ENCODE measurements at places on chromosomes 4 and X.

DNA sequence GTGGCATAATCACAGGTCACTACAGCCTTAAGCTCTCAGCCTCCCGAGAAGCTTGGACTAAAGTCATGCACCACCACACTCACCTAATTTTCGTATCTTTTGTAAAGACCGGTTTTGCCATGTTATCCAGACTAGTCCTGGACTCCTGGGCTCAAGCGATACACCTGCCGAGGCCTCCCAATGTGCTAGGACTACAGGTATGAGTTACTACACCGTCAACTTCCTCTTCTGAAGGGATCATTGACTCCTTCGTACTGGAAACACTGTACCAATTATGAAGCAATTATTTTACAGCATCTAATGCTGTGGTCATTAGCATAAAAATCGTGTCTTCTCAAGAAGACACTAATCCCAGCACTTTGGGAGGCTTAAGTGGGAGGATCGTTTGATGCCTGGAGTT lies 35.2 kb downstream of the PDS5A start:
- DNase-seq, result no peak

DNA sequence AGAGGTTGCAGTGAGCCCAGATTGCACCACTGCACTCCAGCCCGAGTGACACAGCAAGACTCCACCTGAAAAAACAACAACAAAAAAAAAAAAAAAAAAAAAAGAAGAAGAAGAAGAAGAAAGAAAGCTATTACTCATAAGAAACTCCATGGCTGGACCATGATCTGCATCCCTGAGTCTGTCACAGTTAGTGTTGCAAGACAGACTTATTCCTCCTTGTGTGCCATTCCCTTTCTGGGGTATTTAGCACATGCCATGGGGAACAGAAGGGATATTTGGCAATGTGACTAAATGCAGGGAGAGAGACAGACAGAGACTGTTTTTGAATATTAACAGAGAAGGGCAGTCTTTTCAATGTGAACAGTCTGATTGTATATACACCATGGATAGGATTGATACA lies 16.7 kb upstream of the PDS5A start:
- no peak for DNase-seq

DNA sequence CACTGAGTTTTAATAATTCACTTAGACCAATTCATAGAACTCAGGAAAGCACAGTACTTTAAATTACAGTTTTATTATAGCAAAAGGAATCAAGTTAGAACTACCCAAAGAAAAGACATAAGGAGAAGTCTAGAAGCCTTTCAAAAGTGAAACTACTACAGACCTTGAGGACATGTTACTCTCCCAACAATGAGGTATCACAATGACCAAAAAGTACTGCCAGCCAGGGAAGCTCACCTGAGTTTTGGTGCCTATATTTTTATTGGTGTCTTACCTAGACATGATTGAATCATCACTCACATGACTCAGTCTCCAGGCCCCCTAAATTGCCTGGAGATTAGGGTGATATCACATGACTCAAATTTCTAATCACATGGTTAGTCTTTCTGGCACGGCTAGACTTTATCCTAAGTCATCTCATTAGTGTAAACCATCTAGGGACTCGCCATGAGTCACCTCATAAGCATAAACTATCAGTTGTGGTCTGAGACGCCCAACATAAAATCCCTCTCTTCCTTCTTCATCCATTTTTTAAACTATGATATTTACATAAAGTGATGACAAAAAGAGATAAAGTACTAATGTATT lies 372.3 kb downstream of the TMA16 start:
- DNase-seq, result no peak

DNA sequence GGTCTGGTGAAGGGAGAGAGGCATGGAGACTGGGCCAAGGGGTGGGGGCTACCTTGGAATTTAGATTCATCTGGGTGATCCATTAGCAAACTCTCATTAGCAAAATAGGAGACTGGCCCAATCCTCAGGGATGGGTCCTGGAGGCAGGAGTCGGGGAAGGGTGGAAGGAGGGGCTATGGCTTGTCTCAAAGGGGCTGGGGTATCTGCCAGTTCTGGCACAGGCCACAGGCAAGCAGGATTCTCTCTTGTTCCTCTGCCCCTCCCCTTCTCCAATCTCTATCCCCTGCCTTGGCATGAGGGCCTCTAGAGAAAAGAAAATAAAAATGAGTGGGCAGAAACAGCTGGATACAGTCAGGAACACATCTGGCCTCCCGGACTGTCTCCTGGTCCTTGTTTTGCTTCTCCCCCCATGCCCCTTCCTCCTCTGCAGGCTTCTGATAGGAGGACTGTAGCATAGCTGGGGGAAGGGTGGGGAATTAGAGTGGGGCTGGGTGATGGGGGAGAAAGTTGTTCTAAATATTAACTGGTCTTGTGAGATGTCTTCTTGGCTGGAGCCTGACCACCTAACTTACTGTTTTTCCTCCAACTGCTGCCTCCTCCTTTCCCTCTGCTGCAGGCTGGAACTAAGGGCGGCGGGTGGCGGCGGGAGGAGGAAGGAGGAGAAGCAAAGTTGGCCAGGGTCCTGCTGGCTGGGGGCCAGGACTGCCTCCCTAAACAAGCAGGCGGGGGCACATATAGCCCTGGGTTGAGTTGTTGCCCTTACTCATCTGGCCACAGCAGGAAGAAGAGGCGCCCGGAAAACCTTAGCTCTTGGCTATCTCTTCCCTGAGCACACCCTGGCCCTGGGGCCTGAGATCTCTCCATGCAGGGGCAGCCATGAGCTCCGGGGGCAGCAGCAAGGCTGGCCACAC lies 53.3 kb upstream of the LAS1L start:
- DNase-seq, result no peak

DNA sequence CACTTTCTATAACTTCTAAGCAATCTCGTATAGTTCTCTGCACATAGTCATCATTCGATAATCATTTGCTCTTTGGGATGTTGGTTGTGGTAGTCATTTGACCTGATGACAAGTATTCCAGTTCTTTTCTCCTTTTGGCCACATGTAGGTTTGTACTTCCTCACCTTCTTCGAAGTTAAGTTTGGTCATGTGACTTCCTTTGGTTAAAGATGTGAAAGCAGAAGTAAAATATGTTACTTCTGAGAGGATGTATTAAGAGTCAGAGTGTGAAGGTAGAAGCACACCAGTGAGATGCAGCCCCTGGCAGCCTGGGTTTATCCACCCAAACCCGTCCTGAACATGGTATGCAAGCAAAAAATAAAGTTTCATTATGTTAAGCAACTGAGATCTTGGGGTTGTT lies 48.9 kb upstream of the ZNF518B start:
- peak; percentile 41 for DNase-seq

DNA sequence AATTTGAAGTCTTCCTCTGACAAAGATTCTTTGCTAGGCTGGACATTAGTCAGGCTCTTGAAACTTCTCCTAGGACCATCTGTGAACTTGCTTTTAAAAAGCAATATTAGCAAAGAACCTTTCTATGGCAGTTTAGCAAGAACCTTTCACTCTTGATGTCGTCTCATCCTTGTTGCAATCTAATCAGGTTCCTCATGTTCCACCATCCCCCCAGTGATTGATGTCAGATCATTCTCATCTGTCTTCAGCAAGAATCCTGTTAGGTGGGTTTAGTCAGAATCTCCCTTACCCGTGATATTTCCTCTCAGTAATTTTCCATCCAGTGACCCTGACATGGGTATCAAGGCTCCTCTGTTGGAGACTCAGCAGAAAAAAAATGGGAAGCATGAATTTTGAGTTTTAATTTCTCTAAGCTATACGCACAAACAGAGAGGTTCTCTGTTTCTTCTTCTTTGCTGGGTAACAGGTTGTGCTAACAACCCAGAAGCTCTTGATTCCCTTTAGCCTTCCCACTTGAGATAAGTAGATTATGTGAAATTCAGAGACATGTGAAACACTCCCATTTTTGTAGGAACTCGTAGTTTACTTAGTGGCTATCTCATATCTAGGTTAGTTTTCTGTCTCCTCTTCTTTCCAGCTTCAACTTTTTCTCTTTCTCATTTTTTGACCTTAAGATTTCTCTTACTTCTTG lies 507.4 kb downstream of the C4orf33 start:
- no peak for DNase-seq

- no peak for DNase-seq
These were observed 108.6 kb downstream of the DHX15 start for GRCh38 chr4:24475756-24476155.

GRCh38 chr4:157994863-157995262 lies 178.0 kb downstream of the GASK1B start:
- no peak for DNase-seq

DNA sequence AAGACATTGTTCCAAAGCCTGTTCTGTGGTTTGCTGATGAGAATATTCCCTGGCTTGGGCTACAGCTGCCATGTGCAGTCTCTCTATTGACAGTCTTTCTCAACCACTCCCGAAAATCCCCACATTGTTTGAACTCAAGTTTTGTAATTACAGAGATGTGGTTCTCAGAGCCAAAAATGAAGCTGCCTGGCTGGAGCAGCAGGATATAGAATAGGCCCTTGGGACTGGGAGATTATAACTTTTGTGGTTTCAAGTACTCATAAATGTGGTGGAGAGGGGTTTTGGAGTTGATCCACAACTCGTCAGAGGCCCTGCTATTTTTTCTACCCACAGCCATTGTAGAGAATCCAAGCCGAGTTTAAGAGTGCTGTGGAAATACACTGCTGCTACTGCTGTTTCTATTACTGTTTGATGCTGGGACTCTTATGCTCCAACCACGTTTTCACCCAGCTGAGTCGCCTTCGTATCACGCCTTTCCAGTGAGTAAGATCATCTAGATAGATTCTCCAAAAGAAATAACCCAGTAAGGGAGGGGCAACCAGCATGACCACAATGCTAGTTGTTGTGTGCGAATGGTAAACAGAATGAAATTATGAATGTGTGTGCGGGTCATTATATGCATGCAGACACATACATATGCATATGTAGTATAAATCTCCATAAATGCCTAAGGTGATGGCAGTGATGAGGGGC lies 57.1 kb upstream of the ATXN3L start:
- DNase-seq, result no peak

DNA sequence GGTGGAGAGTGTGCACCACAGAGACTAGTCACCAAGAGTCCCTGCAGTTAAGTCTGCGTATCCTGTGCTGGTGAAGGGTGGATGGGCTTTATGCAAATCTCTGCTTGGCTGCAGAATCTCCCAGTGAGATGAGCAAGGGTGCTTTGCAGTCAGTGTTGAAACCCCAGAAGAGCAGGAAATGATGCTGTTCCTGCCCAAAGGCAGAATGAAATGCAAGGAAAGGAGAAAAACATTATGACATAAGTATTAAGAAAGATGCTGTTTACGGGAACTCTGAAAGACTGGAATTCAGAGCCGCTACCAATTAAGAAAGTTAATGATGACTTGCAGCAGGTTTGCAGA lies 25.4 kb upstream of the ACSL1 start:
- DNase-seq, result peak; percentile 78

DNA sequence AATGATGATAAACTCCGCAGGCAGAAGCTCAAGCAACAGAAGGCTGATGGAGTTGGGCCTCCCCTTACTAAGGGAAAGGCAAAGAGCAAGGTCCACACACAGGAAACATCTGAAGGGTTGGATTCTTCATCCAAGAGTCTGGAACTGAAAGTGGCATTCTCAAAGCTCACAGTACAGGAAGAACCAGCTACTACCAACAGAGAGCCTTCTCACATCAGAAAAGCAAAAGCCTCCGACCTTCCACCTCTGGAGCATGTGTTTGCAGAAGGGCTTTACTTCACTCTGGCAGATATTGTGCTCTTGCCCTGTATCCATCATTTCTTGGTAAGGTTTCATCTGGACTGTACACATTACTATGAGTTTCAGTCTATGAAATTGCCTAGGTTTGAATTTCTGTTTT lies 10.6 kb downstream of the GSTCD start:
- no peak for DNase-seq

- no peak for DNase-seq
These were observed 115.8 kb downstream of the CORIN start for GRCh38 chr4:47721892-47722575.

- peak; percentile 76 for DNase-seq
These were observed 67.6 kb upstream of the DCLK2 start for GRCh38 chr4:150010525-150011126.

DNA sequence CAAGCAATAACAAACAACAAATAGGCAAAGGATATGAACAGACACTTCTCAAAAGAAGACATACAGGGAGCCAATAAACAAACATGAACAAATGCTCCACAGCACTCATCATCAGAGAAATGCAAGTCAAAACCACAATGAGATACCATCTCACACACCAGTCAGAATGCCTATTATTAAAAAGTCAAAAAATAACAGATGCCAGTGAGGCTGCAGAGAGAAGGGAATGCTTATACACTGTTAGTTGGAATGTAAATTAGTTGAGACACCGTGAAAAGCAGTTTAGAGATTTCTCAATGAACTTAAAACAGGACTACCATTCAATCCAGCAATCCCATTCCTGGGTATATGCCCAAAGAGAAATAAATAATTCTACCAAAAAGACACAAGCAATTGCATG lies 129.8 kb upstream of the MAGEB2 start:
- DNase-seq, result no peak

- no peak for DNase-seq
These were observed 20.4 kb upstream of the ADD1 start for GRCh38 chr4:2823301-2823670.

DNA sequence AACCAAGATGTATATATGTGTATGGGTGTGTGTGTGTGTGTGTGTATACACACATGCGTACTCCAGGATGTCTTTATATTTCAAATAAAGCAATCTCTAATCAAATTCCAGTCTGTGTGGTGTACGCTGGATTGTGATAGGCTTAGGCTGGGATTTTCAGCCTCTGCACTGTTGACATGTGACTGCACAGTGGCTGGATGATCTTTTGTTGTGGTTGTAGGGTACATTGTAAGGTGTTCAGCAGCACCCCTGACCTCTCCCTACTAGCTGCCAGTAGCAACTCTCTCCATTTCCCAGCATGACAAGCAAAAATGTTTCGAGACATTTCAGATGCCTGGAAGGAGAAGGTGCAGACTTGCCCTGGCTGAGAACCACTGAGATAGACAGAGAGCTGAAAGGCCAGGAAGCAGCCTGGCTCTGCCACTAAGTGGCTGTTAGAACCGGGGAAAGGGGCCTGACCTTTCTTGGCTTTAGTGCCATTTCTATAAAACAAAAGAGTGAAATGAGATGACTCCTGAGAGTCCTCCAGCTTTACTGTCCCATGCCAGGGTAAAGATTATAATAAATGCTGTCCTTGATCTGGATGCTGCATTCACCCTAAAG lies 10.5 kb downstream of the PGM2 start:
- no peak for DNase-seq

- DNase-seq, result no peak
These were observed 346.5 kb downstream of the ARAP2 start for GRCh38 chr4:35897808-35898207.

Measured in Karpas-422 (cell line).